ENCODE measurements at places on chromosomes 1 and 21.

- DNase-seq, result no peak
These were observed 443.1 kb upstream of the DAB1 start for GRCh38 chr1:57866998-57867397.

DNA sequence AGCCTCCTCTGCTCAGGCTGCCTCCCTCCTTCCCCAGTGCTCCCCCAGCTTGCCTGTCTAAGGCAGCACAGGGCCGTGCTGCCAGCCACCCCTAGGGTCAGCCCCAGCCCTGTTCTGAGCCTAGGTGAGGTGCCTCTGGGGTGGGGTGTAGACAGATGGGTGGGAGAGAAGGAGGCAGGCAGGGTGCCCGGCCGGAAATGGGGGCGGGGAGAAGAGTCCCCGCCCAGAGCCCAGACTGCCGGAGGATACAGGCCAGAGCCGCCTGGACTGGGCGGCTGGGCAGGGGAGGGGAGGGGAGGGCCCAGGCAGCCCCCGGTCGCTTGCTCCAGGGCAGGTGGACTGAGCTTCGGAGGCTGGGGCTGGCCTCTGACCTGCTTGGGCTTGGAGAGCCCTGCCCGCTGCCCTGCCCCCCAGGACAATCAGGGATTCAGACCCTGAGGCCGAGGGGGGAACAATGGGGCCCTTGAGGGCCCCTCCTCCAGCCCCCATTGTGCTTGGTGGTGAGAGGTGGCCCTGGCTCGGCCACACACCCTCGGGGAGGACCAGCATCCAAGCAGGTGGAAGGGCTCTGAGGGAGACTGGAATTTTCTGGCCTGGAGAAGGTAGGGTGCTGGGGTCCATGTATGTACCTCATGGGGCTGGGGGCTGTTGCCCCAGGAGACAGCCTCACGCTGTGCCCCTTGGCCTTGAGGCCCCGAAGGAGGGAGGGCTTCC lies at the start of gene GJC2:
GJC2 (plus strand) TSS at position 525 of the 714 bp plus-strand sequence. CDS start 7,829 bp downstream, outside the sequence.
- DNase-seq, result no peak

DNA sequence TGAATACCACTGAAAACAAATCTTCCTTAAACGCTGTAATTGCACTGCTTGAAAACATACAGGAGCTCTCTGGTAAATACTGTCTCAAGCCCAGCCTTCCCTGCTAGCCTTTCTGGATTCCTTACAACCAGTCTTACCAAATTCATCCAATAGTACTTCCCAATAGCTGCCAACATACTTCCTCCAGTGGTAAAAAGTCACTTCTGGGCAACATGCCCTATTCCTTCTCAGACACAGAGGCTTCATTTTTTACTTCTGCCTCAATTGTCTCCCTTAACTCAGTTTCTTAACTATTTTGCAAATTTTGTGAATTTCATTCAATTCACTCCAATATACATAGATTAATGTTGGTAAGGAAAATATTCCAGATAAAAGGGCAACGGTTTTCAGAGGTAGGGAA lies 166.3 kb downstream of the TBX15 start:
- no peak for DNase-seq

- no peak for DNase-seq
These were observed 37.8 kb upstream of the COL11A1 start for GRCh38 chr1:103146166-103146565.

DNA sequence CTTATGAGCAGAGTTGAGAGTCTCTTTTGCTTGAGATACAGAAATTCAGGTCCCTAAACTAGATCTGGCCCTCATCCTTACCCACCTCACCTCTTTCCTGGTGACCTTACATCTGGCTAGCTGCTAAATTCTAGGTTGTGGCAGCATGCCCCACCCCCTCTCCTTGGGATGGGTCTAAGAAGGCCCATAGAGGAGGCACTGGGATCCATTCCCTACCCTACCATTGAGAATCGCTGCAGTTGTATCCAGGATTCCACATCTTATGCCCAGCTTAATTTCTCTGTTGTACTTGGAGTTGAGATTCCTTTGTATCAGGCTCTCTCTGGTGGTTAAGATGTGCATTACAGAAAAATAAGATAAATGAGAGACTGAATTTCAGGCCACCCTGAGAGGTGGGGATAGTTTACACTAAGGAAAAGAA lies 9.5 kb upstream of the TMEM39B start:
- DNase-seq, result peak; percentile 62

GRCh38 chr1:89064632-89065031 lies 376 bp downstream of the GBP1 start:
- DNase-seq, result peak; percentile 29

DNA sequence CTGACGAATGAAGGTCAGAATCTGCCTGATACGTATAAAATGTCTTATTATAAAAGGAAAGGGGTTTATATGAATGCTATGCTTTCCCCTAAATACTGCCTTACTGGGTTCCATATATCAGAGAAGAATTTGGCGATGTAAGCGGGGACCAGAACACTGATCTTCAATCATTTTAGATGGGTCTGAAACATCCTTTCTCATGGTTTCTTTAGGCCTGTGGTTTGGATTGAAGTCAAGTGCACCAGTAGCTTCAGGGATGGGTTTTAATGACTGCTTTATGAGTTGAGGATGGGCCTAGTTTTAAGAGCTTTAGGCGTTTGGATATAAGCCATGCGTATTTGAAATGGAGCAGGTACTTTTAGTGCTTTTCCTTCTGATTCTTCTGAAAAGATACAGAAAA lies 6.9 kb downstream of the FMN2 start:
- DNase-seq, result no peak

DNA sequence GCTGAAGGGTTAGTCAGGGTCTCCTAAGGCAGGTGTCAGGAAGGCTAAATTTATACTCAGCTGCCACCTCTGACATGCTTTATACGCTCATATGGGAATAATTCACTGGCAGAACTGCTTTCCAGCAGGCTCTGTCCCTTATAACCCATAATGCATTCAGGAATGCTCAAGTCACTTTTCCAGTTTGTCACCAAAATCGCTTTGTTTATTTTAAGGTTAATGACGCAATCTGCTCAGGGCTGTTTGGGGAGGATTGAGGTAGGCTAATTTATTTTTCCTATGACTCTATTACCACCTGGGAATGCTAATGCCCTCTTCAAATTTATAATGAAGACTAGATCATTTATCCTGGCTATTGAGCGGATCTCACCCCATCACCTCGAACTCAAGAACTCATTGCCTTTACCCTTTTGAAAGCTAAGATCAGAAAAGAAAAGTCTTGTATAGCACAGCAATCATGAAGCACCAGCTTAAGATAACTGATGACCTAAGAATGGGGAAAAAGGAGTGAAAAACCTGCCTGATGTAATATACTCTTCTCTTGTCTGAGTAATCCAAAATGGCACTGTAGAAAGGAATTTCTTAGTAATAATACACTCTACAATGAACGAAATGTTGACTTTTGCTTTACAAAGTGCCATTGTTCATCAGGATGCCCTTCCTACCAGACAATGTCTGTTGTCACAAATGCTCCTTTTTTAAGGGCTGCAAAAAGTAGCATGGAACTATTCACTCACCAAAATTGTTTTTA lies 97.9 kb upstream of the EXO1 start:
- no peak for DNase-seq

- no peak for DNase-seq
These were observed 150.2 kb downstream of the FOXD2 start for GRCh38 chr1:47587891-47588582.

GRCh38 chr1:65323246-65323645 lies 13.9 kb downstream of the DNAJC6 start:
- DNase-seq, result no peak

- DNase-seq, result no peak
These were observed 14.8 kb upstream of the NFIA start for GRCh38 chr1:61067446-61068019.

- no peak for DNase-seq
These were observed 30.4 kb downstream of the SLC19A1 start for GRCh38 chr21:45511661-45512431.

- no peak for DNase-seq
These were observed 1043.2 kb downstream of the BRINP3 start for GRCh38 chr1:189434461-189434860.

DNA sequence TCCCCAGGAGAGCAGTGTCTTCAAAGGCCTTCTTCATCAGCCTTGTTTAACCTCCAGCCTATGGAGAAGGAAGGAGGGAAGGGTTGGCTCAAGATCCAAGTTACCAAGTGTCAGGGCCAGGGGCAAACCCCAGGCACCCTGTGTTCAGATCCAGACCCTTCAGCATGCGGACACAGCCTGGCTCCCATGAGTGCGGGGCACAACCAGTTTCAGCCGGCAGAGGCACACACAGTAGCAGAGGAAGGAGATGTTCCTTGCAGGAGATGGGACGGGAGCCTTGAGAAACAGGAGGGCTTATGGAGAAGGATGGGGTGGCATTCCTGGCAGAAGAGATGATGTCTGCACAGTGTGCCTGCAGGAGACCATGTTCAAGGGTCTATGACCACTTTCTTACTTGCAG lies 161.7 kb upstream of the EDN2 start:
- no peak for DNase-seq

DNA sequence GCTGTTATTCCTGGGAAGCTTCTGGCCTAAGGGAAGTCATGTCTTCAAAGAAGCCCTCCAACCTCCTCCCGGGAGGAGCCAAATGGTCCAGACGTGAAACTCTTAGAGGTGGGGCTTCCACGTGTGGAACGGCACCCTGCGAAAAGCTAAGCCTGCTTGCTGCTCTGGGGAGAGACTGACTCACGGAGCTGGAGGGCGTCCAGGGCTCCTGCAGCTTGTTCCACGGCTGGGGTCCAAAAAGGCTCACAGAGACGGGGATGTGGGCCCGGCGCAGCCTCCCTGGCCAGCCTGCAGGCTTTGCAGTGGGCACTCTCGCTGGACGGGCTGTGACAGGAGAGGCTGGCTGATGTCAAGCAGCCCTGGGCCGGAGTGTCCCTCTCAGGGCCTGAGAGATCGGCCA lies 105.1 kb downstream of the COLGALT2 start:
- DNase-seq, result peak; percentile 93

DNA sequence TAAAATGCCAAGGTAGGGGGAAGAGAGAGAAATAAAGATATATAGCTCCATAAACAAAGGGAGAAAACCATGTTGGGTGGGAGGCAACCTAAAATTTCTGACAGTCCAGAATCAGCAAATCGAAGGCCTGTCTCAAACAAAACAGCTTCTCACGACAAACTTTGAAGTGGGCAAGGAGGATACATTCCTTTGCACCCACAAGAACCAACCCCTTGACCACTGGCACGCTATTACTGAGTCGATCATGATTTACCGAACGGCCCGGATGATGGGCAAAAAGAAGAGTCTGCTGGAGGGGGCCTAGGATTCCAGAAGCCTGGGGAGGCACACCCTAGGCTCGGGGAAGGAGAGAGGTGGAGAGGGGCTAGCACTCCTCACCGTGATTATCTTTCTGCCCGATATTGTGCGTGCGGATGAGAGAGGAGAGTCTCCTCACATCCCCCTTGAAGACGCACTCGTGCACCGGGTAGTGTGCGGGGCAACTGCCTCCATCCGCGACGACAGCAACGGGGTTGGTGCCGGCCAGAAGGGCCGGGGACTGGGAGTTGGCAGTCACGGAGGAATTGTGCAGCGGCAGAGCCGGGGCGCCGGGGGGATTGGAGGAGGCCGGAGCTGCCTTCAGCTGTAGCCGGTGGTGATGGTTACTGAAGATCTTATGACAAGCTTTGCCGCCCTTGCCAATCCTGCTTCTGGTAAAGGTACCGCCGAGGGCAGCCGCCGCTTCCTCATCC lies 756 bp downstream of the ANKRD13C start:
- no peak for DNase-seq

GRCh38 chr21:46040707-46041106 lies 57.2 kb upstream of the COL6A2 start:
- DNase-seq, result no peak

GRCh38 chr21:45113543-45113942 lies 39.2 kb downstream of the ADARB1 start:
- DNase-seq, result no peak

DNA sequence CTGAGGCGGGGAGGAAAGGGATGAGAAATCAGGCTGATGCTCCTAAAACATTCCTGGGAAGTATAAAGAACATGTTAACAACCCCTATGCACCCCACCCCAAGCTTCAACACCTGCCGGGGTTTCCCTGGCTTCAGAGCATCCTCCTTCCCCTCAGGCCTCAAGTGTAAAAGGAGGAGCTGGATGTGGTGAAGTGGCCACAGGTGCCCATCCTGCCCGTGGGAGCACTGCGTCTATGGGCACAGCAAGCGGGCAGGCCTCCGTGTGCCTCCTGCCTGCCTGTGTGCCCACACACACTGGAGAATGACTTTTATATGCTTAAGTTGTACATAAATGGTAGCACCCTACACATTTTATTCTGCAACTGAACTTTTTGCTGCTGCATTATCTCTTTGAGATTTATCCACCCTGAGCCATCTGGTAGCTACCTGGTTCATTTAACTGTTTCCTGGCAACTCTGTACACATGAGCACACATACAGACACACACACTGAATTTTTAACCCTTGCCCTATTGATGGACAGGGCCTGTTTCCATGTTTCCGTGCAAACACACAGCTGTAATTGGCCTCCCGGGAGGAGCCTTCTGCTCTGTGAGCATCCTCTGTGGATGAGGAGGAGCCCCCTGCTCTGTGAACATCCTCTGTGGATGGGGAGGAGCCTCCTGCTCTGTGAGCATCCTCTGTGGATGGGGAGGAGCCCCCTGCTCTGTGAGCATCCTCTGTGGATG lies 13.4 kb upstream of the FTCD start:
- no peak for DNase-seq

DNA sequence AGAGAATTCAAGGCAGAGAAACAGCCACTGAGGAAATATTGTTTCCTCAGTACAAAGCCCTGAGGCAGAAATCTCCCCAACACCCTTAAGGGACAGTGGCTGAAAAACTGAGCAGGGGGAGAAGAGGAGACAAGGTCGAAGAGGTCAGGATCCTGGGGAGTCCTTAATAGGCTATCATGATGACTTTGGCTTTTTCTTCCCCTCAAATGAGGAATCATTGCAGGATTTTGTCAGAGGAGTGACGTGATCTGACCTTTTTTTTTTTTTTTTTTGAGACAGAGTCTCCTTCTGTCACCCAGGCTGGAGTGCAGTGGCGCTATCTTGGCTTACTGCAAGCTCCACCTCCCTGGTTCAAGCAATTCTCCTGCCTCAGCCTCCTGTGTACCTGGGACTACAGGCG lies 10.2 kb downstream of the MAP7D1 start:
- DNase-seq, result no peak

DNA sequence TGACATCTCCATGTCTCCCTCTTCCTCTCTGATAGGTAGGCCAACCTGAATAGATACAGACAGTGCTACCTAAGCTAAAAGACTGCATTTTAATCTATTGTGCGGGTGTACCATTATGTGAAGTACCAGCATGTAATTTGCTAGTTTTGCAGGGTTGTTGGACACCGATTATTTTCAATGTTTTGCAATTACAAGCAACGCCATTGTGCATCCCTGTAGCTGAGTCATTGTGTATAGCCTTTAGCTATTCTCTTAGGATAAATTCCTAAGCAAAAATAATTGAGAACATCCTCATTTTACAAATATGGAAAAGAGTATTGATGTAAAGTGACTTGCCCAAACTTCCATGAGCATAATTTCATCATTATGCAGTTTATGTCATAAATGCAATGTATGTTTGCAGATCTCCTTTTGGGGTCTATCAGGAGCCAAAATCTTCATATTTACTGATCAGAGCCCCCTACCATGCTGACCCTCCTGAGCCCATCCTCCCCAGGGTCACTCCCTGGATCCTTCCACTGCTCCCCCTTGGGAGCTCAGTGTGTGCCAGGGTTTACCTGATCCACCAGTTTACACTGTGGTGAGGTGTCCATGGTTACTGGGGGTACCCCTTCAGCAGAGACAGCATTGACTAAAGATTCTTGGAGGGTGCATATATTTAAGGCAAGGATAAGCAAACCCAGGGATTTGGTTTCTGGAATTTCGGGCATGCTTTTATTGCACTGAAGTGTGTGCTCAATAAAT lies 80.6 kb downstream of the CCDC185 start:
- no peak for DNase-seq

GRCh38 chr1:224042557-224043118 lies 71.3 kb upstream of the FBXO28 start:
- DNase-seq, result no peak
